K562 (cell line): ENCODE measurements at places on chromosomes 6 and 20.

DNA sequence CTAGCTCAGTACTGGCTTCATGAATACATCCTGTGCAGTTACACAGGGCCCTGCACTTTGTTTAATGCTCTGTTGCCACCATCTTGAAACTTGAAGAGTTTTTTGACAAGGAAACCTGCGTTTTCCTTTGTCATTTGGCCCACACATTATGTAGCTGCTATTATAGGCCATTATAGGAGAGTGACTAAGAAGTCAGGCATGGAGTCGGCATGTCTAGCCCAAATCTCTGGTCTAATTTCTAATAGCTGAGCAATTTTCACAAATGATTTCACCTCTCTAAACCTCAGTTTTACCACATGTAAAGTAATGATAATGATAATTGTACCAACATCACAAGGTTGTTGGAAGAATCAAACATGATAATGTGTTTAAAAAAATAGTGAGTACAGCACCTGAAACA lies 67.1 kb upstream of the MYLIP start:
- DNase-seq: no peak

GRCh38 chr6:6586671-6587526 lies 1.6 kb upstream of the LY86 start:
- DNase-seq: no peak

- DNase-seq: no peak
These were observed 26.1 kb upstream of the KCNQ5 start for GRCh38 chr6:72595812-72596211.

GRCh38 chr6:100617633-100618350 lies 153.1 kb upstream of the SIM1 start:
- DNase-seq: no peak

DNA sequence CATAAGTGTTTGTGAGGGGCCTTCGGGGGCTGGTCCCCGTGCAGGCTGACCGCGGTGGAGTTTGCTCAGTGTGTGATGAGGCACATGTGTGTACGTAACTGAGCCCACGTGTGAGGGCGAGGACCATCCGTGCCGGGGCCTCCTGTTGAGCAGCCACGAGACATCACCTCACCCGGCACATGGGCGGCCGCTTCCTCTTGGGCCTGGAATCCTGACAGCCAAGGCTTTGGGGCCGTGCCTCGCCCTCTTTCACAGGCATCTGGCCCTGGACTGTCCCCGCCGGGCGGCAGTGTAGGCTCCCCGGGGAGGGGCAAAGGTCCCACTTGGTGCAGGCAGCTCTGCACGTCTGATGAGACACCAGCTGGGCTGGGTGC lies 202.3 kb downstream of the DLL1 start:
- no peak for DNase-seq
